ENCODE measurements at places on chromosomes 11 and 22.
A peak's percentile ranks its signal among the peaks of the same experiment; 100 is the strongest.

DNA sequence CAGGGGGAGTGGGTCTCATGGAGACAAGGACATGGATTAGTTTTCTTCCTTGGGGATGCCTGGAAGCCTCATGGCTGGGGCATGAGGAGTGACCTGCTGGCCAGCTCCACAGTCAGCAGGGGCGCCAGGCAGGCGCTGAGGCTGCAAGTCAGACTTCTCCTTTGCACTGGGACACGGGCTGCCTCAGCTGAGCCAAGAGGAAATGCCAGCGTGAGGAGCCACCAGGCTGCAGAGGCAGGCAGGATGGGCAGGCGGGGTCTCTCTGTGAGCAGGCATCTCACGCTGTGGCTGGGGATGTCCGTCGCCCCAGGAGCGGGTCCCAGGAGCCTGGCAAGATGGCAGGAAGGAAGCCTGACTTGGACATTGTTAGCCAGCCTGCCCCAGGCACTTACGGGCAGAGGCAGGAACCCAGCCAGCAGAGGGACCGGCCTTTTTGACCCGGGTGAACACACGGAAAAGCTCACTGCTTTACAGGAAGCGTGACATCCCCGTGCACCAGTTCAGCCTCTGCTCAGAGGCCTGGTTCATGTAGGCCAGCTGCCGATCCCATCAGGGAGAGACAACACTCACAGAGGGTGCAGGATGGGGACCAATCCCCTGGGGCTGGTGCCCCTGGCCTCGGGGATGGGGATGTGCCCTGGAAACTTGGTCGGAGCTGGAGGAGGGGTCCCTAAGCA lies 10.2 kb downstream of the GNB1L start:
- DNase-seq = peak; percentile 51

DNA sequence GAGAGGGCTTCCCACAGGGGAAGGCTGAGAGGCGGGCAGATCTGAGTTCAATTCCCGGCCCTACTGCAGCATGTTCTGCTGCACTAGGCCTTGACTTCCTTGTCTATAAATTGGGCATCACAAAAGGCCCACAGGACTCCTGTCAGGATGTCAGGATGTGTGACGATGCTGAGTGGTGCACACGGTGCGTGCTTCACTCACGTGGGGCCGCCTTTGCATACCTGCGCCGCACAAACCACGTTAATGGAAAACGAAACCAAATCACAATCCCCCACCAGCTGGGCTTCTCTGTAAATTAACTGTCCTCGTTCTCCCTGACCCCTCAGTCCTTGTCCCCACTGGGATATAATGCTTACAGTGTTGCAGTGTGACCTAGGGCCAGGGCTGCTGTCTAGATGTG lies 32.3 kb upstream of the TSPAN18 start:
- DNase-seq = no peak

DNA sequence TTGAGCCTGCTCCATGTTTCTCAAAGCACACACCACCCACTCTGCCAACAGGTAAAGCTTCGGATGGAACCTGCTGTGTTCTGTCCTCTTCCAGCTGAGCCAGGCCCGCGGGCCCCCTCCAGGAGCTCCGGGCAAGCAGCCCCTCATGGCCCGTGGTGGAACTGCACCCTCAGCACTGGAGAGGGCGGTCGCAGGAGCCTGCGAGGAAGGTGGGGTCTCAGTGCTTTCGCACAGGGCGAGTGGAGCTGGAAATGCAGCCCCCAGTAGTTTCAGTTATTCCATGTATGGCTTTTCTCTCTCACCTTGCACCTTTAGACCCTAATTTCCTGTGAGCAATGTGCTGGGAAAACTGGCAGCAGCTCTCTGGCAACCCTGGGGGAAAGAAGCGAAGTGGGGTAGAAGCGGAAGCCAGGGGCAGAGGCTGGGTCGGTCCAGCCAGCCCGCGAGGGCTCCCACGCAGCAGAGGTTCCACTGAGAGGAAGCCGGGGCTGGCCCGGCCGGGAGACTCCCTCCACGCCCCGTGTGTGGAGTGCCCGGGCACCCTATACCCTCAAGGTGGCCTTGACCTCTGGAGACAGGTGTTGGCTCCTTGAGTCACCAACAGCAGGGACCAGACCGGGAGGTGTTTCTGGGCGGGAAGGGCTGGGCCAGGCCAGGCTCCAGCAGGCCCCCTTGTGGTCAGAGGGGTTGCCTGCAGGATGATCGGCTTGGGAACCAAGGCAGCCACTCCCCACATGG lies 119.9 kb upstream of the TMEM45B start:
- DNase-seq = peak; percentile 68

- DNase-seq = no peak
These were observed 150.1 kb downstream of the TENM4 start for GRCh38 chr11:79290761-79291160.

DNA sequence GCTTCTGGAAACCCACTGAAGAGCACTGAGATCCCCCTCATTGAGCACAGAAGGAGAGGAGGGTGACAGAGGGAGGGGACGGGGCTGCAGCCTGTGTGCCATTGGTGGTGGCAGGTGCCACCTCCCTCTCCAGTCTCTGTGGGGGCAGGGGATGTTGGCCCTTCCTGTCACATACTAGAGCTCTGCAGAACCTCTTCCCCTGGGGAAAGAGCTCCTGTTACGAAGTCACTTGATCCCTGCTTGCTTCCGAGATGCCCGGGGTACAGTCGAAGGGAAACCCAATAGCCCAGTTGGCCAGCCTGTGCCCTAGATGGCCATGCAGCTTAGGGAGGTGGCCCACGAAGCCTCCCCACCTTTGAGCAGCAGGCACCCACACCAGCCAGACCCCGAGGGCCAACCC lies 29.4 kb downstream of the DAGLA start:
- DNase-seq = no peak

- no peak for DNase-seq
These were observed 1.4 kb downstream of the ZFP91 start for GRCh38 chr11:58580311-58580710.

DNA sequence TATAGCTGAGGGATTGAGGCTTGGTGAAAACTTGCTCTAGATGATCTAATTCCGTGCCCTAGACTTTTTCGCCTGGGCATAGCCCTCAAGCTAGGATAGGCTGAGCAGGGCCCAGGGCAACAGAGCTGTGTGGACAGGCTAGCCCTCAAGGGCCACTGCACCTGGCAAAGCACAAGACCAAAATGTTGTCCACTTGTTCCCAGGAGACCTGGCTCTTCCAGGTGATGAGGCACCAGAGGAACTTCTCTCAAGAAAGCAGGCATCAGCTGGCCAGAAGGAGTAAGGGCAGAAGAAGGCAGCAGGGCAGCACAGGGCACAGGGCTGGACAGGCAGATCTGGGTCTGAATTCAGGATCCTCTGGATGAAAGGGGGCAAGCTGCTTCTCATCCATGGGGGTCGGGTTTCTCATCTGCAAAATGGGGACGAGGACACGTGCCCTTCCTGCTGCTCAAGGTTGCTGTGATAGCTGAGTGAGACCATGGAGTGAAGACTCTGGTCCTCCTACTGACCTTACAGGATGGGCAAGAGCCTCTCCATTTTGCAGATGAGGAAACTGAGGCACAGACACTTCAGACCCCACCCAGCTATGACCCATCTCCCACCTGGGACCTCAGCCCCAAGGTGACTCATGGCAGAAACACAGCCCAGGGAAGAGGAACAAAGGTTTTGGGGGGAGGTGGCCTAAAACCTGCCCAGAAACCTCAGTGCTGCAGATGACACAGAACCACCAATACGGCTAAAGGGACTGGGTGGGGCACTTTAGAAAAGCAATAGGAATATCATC lies 42.2 kb upstream of the PRDM11 start:
- DNase-seq = no peak

GRCh38 chr11:65663639-65664200 lies 1.0 kb upstream of the RELA start:
- DNase-seq = peak; percentile 46

DNA sequence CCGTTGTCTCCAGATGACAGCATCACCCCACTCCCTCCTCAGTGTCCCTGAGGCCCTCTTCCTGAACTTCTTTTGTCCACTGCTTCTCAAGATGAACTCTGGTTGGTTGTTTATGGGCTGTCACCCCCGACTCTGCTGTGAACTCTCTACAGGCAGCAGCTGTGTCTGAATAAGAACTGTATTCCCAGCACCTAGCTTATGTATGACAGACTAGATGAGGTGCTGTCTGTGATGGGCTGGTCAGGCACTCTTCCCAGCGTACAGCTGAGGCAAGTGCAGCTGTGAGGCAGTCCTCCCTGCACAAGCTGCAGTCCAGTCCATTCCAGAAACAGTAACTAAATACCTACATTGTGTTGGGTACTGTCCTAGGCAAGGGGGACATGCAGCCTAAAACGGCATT lies 111.4 kb upstream of the PITPNB start:
- DNase-seq = no peak

DNA sequence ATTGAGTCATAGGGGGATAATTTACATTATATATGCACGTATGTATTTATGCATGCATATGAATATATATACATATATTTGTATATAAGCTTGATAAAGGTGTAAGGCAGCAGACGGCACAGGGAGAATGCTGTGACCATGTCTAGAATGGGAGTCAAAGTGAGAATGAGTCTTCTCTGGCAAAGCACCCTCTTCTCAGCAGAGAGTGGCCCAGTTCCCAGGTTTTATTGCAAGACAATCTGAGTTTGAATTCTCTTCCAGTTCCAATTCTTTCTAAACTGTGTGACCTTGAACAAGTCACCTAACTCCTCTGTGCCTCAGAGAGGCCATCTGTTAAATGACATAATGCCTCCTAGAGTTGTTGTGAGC lies 13.8 kb downstream of the EHF start:
- DNase-seq = no peak

GRCh38 chr22:20636075-20636812 lies 128.8 kb downstream of the MED15 start:
- no peak for DNase-seq

DNA sequence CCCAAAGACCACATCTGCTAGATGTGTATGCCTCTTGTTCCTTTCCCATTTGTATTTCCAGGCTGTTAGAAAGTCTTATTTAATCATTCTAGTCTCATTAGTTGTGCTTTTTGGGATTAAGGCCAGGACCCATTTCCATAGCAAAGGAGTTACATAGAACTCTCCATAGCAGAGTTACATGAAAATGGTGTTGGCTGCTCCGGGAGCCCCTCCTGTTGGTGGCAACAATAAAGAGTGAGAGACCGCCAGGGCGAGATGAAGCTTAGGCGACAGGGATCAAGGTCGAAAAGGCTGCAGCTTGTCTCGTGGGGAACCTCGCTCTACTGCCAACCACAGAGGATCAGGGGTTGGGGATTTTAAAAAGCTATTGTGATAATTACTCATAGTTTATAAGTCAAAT lies 58.3 kb downstream of the GRIK4 start:
- no peak for DNase-seq

DNA sequence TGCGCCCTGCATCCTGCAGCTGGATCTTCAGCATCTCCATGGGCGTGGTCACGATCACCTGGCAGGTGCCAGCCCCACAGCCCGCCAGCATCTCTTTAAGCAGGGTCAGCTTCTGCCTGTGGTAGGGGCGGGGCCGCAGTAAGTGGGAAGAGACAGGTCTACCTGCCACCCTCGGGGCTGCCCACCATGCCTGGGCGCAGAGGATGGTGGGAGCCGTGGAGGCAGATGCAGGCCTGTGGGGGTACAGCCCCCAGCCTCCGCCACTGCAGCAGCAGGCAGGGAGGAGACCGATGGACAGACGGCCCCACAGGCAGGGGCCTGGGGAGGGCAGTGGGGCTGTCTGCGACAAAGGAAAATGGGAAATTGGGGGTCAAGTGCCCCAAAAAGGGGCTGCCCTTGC lies 3.0 kb upstream of the CEND1 start:
- no peak for DNase-seq

GRCh38 chr11:90757849-90758494 lies 535.1 kb upstream of the CHORDC1 start:
- DNase-seq = no peak

GRCh38 chr11:84902445-84902844 lies 724.7 kb downstream of the DLG2 start:
- DNase-seq = no peak

DNA sequence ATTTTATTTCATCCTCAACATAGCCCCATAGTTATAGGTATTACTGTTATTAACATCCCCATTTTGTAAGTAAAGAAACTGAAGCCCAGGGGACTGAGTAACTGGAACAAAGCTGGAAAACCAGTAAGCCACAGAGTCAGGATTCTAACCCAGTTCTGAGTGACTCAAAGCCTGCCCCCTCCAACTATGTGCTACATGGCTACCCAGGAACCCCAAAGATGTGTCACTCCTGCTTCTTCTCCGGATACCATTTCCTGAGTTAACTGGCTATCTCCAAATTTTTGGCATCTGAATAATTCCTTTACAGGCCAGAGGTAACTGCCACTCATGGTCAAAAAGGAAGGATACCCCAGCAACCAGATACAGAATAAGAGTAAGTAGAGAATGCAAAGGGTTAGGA lies 43.6 kb downstream of the TENM4 start:
- DNase-seq = peak; percentile 25

- peak; percentile 50 for DNase-seq
These were observed 110.3 kb downstream of the LRRC32 start for GRCh38 chr11:76560219-76560618.
